Naive thymus-derived CD8-positive, alpha-beta T cell (primary cell): ENCODE measurements at places on chromosomes 13 and 19. TPM values are rescaled to one million over a fixed set of nuclear protein-coding genes. Genes with fewer than 3 reads are reported as not detected.

The EXOC3L2 gene
- not detected for total RNA-seq

The CYP2F1 gene
- not detected for total RNA-seq

The CYP4F2 gene
- not detected for total RNA-seq

The CCDC169 gene
- not detected for total RNA-seq

The SIGLEC8 gene
- not detected for total RNA-seq

The GARRE1 gene
- total RNA-seq: 53.7 TPM

DNA sequence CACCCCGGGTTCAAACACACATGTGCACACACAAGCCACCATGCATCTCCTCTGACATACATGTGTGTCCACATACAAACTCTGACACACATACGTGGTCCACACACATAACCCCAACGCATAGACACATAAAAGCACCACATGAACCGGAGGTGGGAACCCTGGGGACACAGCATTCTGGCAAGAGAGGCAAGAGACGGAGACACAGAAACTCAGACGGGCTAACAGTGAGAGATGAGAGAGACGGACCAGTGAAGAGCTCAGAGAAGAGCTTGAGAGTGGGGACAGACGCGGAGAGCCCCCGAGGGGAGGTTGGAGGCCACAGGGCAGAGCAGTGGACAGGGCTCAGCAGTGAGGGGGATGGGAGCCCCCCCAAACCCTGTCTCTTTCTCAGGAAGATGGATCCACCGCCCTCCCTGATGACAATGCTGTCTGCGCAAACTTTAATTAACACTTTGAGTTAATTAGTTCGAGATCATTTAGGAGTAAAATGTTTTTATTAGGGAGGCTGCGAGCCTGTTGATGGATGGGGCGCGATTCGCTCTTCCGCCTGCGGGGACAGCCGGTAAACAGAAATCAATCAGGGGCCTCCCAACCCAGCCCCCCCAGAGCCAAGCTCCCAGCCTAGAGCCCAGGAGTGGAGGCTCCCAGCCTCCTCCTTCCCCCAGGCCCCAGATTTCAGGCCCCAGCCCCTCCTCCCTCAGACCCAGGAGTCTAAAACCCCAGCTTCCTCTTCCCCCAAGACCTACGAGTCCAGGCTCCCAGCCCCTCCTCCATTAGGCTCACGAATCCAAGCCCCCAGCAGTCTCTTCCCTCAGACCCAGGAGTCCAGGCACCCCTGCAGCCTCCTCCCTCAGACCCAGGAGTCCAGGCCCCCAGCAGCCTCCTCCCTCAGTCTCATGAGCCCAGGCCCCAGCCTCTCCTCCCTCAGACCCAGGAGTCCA, 9.5 kb upstream of the ERFL start:
- no peaks in the 10 kb centered on the region for H3K36me3 ChIP-seq
- peak overlapping the region; percentile 45 for H3K4me3 ChIP-seq
- H3K27ac ChIP-seq: peak overlapping the region; percentile 57
- peaks cover 58% of the 10 kb centered on the region for H3K4me1 ChIP-seq
- H3K27me3 ChIP-seq: no peaks in the 10 kb centered on the region

DNA sequence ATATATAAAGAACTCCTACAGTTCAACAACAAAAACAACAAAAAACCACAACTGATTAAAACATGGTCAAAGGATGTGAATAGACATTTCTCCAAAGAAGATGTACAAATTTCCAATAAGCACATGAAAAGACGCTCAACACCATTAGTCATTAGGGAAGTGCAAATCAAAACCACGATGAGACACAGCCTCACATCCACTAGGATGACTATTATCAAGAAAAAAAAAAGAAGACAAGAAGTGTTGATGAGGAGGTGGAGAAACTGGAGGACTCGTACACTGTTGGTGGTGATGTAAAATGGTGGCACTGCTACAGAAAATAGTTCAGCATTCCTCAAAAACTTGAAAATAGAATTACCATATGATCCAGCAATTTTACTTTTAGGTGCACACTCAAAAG, 61.0 kb upstream of the SOX1 start:
- H3K36me3 ChIP-seq: no peaks in the 10 kb centered on the region
- no peaks in the 10 kb centered on the region for H3K4me1 ChIP-seq
- H3K4me3 ChIP-seq: no peak overlapping the region

GRCh38 chr13:95608640-95609323, 35.7 kb downstream of the DZIP1 start:
- DNase-seq: no peak
- no peaks in the 10 kb centered on the region for H3K4me1 ChIP-seq
- H3K36me3 ChIP-seq: no peaks in the 10 kb centered on the region
- H3K27ac ChIP-seq: no peak overlapping the region
- peaks cover 3% of the 10 kb centered on the region for H3K27me3 ChIP-seq

- peaks cover 10% of the 10 kb centered on the region for H3K4me1 ChIP-seq
- H3K4me3 ChIP-seq: no peak overlapping the region
- H3K27ac ChIP-seq: no peak overlapping the region
- H3K27me3 ChIP-seq: no peaks in the 10 kb centered on the region
Measured at GRCh38 chr13:46951516-46951915, 54.7 kb upstream of the HTR2A start.

GRCh38 chr13:36382030-36382429, 35.8 kb upstream of the SPART start:
- H3K27ac ChIP-seq: no peak overlapping the region

GRCh38 chr19:17676295-17676694, 11.9 kb downstream of the UNC13A start:
- H3K4me3 ChIP-seq: no peak overlapping the region
- H3K27ac ChIP-seq: no peak overlapping the region
- H3K4me1 ChIP-seq: peaks cover 12% of the 10 kb centered on the region
- peaks cover 2% of the 10 kb centered on the region for H3K36me3 ChIP-seq

GRCh38 chr19:3108775-3109174, 14.6 kb downstream of the GNA11 start:
- no peaks in the 10 kb centered on the region for H3K36me3 ChIP-seq
- peaks cover 12% of the 10 kb centered on the region for H3K4me1 ChIP-seq
- H3K4me3 ChIP-seq: peak overlapping the region; percentile 20

GRCh38 chr13:52085421-52085820, 43.5 kb downstream of the NEK5 start:
- no peak overlapping the region for H3K27ac ChIP-seq
- no peak overlapping the region for H3K4me3 ChIP-seq
- no peaks in the 10 kb centered on the region for H3K36me3 ChIP-seq

GRCh38 chr19:1325568-1326294, 40.1 kb downstream of the EFNA2 start:
- H3K36me3 ChIP-seq: no peaks in the 10 kb centered on the region
- peaks cover 45% of the 10 kb centered on the region for H3K27me3 ChIP-seq
- peaks cover 6% of the 10 kb centered on the region for H3K4me1 ChIP-seq
- H3K4me3 ChIP-seq: no peak overlapping the region
- H3K27ac ChIP-seq: no peak overlapping the region

GRCh38 chr19:39297931-39298634, 1.9 kb downstream of the IFNL1 start:
- H3K27me3 ChIP-seq: peaks cover 2% of the 10 kb centered on the region
- no peak for DNase-seq
- peak overlapping the region; percentile 62 for H3K4me3 ChIP-seq
- H3K36me3 ChIP-seq: no peaks in the 10 kb centered on the region
- no peak overlapping the region for H3K27ac ChIP-seq
- H3K4me1 ChIP-seq: peaks cover 27% of the 10 kb centered on the region

DNA sequence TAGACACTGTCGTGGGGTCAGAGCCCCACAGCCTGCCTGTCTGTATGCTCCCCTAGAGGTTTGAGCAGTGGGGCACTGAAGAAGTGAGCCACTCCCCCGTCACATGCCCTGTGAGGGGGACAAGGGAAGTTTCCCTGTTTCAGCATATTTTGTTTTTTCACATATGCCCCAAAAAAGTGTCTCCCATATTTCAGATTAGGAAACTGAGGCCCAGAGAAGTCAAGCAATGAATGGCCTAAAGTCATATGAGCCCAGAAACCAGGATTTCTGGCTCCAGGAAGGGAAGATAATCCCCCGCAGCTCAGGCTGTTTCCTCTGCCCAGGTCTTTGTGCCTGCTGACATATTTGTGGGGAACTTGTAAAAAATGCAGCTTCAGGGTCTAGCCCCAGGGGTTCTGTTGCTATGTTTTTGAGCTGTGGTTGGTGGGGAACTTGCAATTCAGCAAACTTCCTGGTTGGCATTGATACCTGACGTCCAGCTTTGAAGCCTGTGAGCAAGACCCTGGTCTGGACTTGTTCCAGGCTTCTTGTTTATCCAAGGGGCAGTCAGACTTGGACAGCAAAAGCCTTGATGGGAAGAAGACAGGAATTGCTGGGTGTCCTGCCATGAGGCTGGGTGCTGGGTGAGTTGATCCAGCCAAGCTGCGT, 9.5 kb downstream of the RASL11A start:
- H3K27me3 ChIP-seq: peaks cover 10% of the 10 kb centered on the region
- no peaks in the 10 kb centered on the region for H3K36me3 ChIP-seq
- H3K27ac ChIP-seq: peak overlapping the region; percentile 18

DNA sequence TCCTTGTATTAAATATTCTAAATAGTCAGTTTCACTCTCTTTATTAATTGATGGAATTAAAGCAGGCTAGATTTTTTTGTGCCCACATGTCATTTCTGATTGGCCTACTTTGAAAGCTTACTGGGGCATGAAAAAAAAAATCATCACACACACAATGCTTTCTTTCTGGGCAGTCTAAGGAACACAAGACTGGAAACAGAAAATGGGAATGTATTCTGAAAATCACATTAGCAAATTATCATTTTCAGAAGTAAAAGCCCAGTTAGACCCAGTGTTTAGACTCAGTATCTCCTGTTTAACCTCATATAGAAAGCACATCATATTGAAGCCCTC, 339.4 kb downstream of the SPRY2 start:
- H3K27me3 ChIP-seq: peaks cover 2% of the 10 kb centered on the region
- no peak overlapping the region for H3K4me3 ChIP-seq
- no peak for DNase-seq
- no peaks in the 10 kb centered on the region for H3K4me1 ChIP-seq
- no peak overlapping the region for H3K27ac ChIP-seq

- DNase-seq: no peak
- H3K4me1 ChIP-seq: peaks cover 56% of the 10 kb centered on the region
- H3K4me3 ChIP-seq: peak overlapping the region; percentile 60
- peak overlapping the region; percentile 99 for H3K27ac ChIP-seq
- no peaks in the 10 kb centered on the region for H3K27me3 ChIP-seq
Measured at GRCh38 chr13:51828730-51829567, 16.0 kb downstream of the TMEM272 start.

DNA sequence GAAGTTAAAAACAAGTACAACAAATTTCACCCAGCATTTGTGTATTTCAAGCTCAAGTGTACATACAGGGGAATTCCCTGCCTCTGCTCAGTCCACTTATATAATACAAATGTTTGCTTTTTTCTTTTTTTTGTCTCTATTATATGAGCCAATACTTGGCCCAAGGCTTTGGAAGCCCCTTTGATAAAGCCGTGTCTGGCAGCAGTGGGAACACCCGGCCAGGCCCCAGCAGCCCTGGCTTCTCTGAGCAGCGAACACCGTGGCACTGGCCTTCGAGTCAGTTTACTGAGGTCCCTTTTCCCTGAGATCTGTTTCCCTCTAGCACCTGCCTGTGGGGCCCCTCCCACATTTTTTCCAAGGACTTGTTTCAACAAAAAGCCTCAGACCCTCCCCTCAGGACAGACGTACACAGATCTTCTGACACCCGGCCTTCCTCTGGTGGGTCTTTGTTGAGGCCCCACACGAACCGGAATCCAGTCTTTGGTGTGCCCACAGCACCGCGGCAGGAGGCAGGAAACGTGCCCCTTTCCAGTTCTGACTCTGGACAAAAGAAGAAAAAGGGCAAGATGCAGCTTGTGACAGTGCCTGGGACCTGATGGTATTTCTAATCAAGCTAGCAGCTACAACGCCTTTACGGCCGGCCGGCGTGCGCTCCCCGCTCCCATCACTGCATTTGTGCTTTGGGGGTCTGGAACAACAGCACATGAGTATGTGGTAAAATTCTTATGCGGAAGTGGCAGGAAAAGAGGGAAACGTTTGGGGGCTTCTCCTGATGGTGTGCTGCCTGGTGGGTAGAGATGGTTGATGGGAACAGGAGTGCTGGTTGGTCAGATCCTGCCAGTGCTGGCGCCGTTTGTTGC, 13.8 kb downstream of the SIPA1L3 start:
- H3K36me3 ChIP-seq: peaks cover 36% of the 10 kb centered on the region
- no peak for DNase-seq
- no peak overlapping the region for H3K4me3 ChIP-seq

- no peak overlapping the region for H3K4me3 ChIP-seq
- no peak for DNase-seq
- no peaks in the 10 kb centered on the region for H3K36me3 ChIP-seq
- peaks cover 3% of the 10 kb centered on the region for H3K4me1 ChIP-seq
Measured at GRCh38 chr19:35501684-35502083, 11.4 kb upstream of the KRTDAP start.

- no peaks in the 10 kb centered on the region for H3K36me3 ChIP-seq
- no peak for DNase-seq
- no peak overlapping the region for H3K27ac ChIP-seq
- H3K27me3 ChIP-seq: no peaks in the 10 kb centered on the region
- no peak overlapping the region for H3K4me3 ChIP-seq
Measured at GRCh38 chr19:48627865-48628314, 8.6 kb downstream of the SPHK2 start.

GRCh38 chr13:40271931-40272775, 394.3 kb downstream of the FOXO1 start:
- peak overlapping the region; percentile 64 for H3K4me3 ChIP-seq
- H3K4me1 ChIP-seq: peaks cover 44% of the 10 kb centered on the region
- no peak for DNase-seq
- peak overlapping the region; percentile 6 for H3K27ac ChIP-seq
- no peaks in the 10 kb centered on the region for H3K27me3 ChIP-seq

DNA sequence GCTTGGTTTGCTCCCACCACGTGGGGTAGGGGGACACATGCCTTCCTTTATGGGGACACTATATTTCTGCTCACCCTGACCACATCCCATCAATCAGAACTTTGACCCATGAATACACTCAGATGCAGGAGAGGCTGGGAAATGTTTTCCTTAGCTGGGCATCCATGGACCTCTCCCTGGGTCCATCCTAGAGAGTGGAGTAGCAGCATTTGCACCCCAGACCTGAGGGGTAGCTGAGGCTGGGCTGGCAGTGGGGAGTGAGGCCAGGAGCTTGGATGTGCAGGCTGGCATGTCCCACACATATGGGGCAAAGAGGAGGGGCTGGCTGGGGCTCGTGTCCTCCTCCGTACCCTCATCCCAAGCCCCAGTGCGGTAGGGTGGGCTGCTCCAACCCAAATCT, 152.8 kb downstream of the TM9SF2 start:
- H3K4me1 ChIP-seq: peaks cover 14% of the 10 kb centered on the region
- no peak for DNase-seq
- no peak overlapping the region for H3K4me3 ChIP-seq
- no peak overlapping the region for H3K27ac ChIP-seq

GRCh38 chr13:75666646-75667351, 30.7 kb downstream of the LMO7 start:
- no peak overlapping the region for H3K27ac ChIP-seq
- peaks cover 7% of the 10 kb centered on the region for H3K36me3 ChIP-seq
- DNase-seq: no peak
- no peak overlapping the region for H3K4me3 ChIP-seq

GRCh38 chr19:5985098-5985783, 7.3 kb upstream of the RANBP3 start:
- H3K4me3 ChIP-seq: no peak overlapping the region
- H3K4me1 ChIP-seq: peaks cover 19% of the 10 kb centered on the region
- no peak overlapping the region for H3K27ac ChIP-seq
- no peaks in the 10 kb centered on the region for H3K36me3 ChIP-seq

GRCh38 chr19:44573627-44574026, 39.7 kb upstream of the IGSF23 start:
- DNase-seq: no peak
- H3K36me3 ChIP-seq: no peaks in the 10 kb centered on the region
- H3K27me3 ChIP-seq: peaks cover 14% of the 10 kb centered on the region
- H3K4me1 ChIP-seq: no peaks in the 10 kb centered on the region
- no peak overlapping the region for H3K4me3 ChIP-seq
- H3K27ac ChIP-seq: no peak overlapping the region
